Thyroid gland (tissue), 4 donors: ENCODE measurements at places on chromosomes 2 and 18.

- no peak overlapping the region for H3K4me3 ChIP-seq
- no peak for DNase-seq
- H3K4me1 ChIP-seq: peaks cover 12% of the 10 kb centered on the region
Observed at GRCh38 chr2:46812361-46813019, 103.1 kb downstream of the MCFD2 start.

DNA sequence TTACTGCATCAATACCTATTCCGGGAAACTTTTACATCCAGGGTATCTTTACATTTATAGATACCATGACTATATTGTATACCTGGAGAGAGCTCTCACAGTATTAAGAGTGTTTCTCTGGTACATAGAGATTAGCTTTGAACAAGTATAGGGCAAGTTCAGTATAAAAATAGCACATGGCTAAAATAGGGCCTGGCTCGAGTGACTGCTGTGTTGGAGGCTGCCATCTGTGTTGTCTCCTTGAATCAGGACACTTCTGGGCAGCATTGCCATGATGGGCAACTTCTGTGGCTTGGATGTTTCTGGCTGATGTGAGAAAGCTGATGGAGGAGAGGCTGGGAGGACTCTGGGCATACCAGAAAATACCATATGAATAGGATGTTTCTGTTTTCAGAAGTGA is 18.7 kb downstream of the ARHGAP28 start:
- no peak overlapping the region for H3K4me3 ChIP-seq
- no peak for DNase-seq
- no peak overlapping the region for H3K27ac ChIP-seq
- peaks cover 27% of the 10 kb centered on the region for H3K4me1 ChIP-seq
- H3K36me3 ChIP-seq: no peaks in the 10 kb centered on the region

DNA sequence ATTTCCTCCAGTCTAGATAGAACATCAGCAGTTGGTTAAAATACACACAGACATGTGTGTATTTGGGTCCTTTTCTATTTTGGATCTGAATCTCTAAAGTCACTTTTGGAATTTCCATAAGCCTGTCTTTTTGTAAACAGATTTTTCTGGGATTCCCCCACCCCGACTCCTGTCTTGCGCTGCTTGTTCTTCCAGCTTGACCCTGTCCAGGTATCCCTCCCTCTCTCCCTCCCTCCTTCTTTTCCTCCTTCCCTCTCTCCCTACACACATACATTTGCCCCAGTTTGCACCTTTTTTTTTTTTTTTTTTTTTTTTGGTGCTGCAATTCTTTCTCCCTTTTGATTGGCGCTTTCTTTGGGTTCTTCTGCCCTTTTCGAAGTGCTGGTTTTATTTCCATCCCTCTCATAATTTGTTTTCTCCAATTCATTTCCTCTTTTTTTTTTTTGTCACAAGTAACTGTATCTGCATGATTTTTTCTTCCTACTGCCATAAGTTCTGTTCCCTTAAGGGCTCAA is 114.8 kb upstream of the SERTAD2 start:
- peaks cover 3% of the 10 kb centered on the region for H3K4me1 ChIP-seq
- no peaks in the 10 kb centered on the region for H3K27me3 ChIP-seq
- H3K36me3 ChIP-seq: no peaks in the 10 kb centered on the region
- no peak for DNase-seq

DNA sequence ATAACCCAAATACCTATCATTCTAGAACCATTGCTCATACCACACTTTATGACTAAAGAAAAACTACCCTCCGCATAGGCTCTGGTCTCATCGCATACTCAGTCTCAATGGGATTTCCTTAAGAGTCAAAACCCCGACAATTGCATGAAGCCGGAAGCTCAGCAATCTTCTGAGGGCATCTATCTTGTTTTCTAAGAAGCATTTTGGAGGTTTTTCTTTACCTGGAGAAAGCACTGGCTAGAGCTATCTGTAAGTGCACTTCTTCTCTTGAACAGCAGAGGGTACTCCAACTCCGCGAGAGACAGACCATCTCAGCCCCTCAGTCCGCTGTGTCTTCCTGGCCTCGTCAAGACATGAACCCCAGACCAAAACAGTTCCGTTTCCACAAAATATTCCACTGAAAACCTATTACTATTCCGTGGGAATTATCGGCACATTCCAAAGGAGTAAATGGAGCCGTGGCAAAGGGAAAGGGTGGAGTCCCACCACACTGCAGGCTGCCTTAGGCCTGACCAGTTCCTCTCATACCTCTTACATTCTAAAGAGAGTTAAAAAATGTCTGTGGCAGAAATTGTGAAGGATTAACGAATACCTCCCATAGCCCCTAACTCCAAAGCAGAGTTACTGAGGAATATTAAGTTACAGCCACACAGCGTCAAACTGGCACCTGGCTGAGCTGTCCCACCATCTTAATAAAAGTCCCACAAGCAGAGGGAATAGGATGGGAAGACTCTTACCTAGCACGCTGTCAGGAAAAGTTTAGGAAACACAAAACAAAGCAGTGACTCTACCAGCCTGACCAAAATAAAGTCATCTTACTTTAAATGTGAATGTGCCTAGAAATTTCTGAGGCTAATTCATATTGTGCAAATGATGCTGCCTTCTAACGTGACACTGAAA is 325.6 kb upstream of the VRK2 start:
- H3K4me3 ChIP-seq: no peak overlapping the region
- no peaks in the 10 kb centered on the region for H3K27me3 ChIP-seq
- no peak overlapping the region for H3K27ac ChIP-seq
- H3K36me3 ChIP-seq: no peaks in the 10 kb centered on the region
- DNase-seq: peak; percentile 20

GRCh38 chr2:138474100-138474825 is 27.3 kb upstream of the SPOPL start:
- H3K27me3 ChIP-seq: no peaks in the 10 kb centered on the region
- H3K4me1 ChIP-seq: no peaks in the 10 kb centered on the region
- no peak overlapping the region for H3K27ac ChIP-seq

GRCh38 chr18:78739115-78739514 is 240.5 kb upstream of the SALL3 start:
- H3K27me3 ChIP-seq: no peaks in the 10 kb centered on the region
- no peak overlapping the region for H3K27ac ChIP-seq
- no peak for DNase-seq
- H3K36me3 ChIP-seq: no peaks in the 10 kb centered on the region
- H3K4me3 ChIP-seq: no peak overlapping the region
- H3K4me1 ChIP-seq: peaks cover 9% of the 10 kb centered on the region

GRCh38 chr2:169965495-169965894 is 138.2 kb downstream of the UBR3 start:
- peaks cover 3% of the 10 kb centered on the region for H3K36me3 ChIP-seq
- no peaks in the 10 kb centered on the region for H3K27me3 ChIP-seq
- H3K27ac ChIP-seq: no peak overlapping the region
- no peak overlapping the region for H3K4me3 ChIP-seq
